ENCODE measurements at places on chromosomes 3 and 15. TPM values are rescaled to one million over a fixed set of nuclear protein-coding genes. Genes with fewer than 3 reads are reported as not detected.

The DNASE1L3 gene
- not detected for total RNA-seq

The BFSP2 gene
- total RNA-seq: not detected

The SERPINI2 gene
- not detected for total RNA-seq

The MINDY2 gene
- 6.9 TPM for total RNA-seq

The GPR171 gene
- not detected for total RNA-seq

The ISLR2 gene
- total RNA-seq: not detected

The SLC15A2 gene
- under 0.01 TPM for total RNA-seq

The COX17 gene
- total RNA-seq: 19.3 TPM

The CYP11A1 gene
- total RNA-seq: 3.2 TPM

The TRH gene
- total RNA-seq: 0.18 TPM

The SAMMSON gene
- total RNA-seq: not detected

The PLSCR5 gene
- not detected for total RNA-seq

The PIF1 gene
- 19.0 TPM for total RNA-seq

The GNL3 gene
- 114 TPM for total RNA-seq

The KIF15 gene
- 8.9 TPM for total RNA-seq

The OR4F6 gene
- not detected for total RNA-seq

The ALDH1L1 gene
- 2.9 TPM for total RNA-seq

The SLC28A1 gene
- total RNA-seq: not detected

The MBD4 gene
- total RNA-seq: 16.1 TPM

Data from myometrial cell (primary cell).